ENCODE measurements at places on chromosomes 7 and 10.

DNA sequence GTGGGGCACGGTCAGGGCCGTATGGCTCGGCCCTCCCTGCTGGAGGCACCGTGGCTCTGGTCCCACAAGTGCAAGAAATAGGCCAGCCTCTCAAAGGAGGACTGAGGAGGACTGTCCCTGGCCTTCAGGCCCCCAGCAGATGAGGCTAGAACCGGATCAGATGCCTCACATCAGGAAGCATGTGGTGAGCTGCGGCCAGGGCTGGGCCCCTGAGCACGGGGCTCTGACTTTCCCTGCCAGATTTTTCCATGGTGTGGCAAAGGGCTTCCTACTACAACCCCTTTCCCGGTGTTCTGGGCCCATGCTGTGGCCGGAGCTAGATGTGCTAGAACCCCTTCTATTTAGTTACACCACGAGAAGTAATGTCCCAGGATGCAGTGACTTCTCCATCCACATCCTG lies 100.4 kb downstream of the TCERG1L start:
- DNase-seq = no peak

DNA sequence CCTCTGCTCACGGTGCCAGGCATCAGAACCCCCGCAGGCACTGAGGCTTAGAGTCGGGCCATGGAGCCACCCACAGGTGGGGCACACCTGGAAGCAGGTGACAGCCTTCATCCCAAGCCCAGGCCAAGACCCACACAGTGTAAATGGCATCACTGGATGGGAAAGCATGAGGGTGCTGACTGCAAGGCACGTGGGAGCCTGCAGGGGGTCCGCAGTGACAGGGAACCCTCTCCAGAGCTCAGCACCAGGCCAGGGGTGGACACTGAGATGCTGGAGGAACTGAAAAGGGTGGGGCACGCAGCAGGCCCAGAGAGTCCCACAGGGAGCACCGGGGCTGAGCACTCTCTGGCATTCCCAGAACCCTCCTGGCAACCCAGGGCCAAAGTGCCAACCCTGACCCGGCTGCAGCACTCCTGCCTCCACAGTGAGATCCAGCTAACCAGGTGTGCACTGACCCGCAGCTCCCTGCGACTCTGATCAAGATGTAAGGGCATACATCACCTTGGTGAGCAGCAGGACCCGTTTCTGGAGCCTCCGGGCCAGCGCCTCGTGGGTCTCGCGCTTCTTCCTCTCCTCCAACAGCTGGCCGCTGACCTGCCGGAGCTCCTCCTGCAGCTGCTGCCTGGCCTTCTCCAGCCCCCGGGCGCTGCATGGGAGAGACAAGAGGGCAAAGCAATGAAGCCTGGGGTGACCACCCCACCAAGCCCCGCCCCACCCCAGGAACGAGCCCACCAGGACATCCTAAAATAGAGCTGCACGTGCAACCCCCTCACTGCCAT lies 163.9 kb downstream of the MAD1L1 start:
- no peak for DNase-seq

- DNase-seq = no peak
Measured at GRCh38 chr10:72229261-72230251, 13.5 kb upstream of the ASCC1 start.

DNA sequence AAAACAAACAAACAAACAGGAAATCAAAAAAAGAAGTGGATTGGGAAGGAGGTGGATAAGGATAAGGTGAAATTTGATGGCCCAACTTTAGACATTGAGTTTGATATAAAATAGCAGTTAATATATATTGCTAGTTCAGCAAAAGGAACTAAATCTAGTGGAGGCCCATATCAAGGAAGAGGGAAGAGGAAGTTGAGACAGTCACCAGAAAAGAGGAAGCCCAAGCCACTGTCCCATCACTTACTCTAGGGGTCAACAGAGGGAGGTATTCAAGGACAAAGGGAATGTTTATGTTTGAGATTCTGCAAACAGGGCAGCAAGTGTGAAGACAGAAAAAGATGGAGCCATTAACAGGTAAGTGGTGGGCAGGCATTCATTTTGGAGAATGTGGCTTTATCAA lies 3.7 kb downstream of the LAMTOR4 start:
- no peak for DNase-seq

DNA sequence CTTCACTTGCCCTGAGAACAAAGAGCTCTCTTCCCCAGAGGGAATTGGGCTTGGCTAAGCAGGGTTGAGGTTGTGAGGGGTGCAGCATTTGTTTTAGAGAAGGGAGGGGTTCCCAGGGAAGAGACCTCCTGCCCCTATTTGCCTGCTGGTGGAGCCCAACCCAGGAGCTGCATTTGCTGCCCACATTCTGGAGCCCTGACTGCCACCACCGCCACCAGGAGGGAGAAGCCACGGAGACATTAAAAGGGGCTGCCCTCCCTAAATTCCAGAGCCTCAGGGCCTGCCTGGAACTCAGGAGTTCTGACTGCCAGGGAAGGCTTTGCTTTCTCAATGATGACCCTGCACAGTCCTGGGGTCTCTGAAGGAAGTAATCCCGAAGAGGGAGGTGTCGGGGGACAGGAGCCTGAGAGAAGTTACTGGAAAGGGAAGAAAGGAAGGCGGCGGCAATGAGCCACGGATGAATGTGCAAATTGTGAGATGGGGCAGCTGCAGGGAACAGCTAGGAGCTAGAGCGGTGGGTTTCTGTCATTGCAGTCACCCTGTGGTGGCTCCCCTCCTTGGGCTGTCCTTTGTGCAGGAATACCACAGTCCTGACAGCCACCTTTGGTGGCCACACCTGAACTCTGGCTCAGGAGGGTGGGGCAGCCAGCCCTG lies 51.3 kb downstream of the NEURL1 start:
- DNase-seq = no peak

- no peak for DNase-seq
Measured at GRCh38 chr10:56679578-56679977, 318.5 kb upstream of the ZWINT start.

DNA sequence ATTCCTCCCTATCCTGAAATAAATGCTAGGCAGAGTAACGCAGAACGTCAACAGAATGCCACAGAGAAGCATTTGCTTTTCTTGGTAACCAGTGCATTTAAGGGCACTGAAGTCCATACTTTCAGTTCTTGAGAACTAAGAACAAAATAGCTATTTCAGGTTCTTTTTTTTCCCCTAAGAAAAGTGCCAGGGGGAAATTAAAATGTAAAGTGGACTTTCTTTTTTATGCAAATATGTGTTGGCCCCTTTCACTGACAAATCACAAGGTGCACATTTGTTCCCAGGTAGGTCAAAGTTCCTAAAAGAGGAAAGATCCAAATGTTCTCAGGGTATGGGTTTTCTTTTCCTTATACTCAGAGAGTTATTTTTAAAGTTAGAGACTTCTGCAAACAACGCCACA lies 151.5 kb downstream of the HPSE2 start:
- no peak for DNase-seq

DNA sequence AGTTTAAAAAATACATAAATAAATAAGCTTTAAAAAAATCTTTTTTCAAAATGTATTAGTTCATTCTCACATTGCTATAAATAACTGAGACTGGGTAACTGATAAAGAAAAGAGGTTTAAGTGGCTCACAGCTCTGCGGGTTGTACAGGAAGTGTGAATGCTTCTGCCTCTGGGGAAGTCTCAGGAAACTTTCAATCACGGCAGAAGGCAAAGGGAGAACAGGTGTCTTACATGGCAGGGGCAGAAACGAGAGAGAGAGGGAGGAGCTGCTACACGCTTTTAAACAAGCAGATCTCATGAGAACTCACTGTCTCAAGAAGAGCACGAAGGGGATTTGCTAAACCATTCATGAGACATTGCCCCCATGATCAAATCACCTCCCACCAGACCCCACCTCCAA lies 114.6 kb downstream of the DNAJC1 start:
- DNase-seq = no peak

DNA sequence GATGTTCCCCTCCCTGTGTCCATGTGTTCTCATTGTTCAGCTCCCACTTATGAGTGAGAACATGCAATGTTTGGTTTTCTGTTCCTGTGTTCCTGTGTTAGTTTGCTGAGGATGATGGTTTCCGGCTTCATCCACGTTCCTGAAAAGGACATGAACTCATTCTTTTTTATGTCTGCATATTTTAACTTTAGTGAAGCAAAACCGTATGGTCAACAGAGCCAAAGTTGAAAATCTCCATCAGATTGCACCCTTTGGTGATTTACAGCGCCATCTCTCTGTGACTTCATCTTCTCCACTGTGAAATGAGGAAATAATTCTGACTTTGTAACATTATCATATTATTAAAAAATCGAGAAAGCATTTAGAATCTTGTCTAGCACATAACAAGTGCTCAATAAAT lies 132.3 kb upstream of the PLXDC2 start:
- no peak for DNase-seq

GRCh38 chr10:29878492-29878891 lies 180.9 kb downstream of the JCAD start:
- no peak for DNase-seq

- no peak for DNase-seq
Measured at GRCh38 chr10:130127364-130128061, 8.7 kb upstream of the GLRX3 start.

DNA sequence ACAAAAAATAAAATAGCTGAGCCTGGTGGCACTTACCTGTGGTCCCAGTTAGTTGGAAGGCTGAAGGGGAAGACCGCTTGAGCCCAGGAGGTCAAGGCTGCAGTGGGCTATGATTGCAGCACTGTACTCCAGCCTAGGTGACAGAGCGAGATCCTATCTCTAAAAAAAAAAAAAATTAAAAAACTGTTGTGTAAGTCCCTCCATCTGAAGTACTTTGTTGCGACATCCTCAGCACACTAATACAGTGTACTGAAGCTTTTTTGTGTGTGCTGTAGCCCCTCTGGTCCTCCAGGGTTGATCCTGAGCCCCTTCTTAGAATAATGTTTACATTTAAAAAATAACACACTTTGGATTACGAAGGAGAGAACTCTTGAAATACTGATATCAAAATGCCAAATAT lies 71.3 kb downstream of the PFKFB3 start:
- no peak for DNase-seq

DNA sequence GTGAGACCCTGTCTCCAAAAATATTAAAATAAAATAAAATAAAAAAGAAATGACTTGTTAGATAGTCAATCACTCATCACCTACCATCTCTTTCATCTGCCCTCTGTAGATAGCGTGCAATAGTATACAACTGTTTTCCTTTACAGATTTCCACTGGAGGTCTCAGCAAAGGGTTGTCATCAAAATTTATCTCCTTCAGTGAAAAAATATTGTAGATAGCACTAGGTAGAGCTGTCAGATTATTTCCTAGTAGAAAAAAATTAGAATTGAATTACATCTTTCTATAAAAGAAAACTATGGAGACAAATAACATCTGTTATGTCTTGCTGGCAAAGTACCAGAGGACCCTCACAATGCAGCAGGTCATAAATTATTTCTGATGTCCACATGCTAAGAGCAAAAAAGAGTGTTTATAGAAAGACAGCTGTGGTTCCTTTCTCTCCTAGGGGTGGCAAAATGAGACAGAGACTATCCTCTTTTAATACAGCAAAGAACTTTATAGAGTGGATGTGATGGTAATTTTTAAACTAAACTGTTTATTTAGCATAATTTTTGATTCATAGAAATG lies 16.3 kb upstream of the CYP51A1 start:
- no peak for DNase-seq

DNA sequence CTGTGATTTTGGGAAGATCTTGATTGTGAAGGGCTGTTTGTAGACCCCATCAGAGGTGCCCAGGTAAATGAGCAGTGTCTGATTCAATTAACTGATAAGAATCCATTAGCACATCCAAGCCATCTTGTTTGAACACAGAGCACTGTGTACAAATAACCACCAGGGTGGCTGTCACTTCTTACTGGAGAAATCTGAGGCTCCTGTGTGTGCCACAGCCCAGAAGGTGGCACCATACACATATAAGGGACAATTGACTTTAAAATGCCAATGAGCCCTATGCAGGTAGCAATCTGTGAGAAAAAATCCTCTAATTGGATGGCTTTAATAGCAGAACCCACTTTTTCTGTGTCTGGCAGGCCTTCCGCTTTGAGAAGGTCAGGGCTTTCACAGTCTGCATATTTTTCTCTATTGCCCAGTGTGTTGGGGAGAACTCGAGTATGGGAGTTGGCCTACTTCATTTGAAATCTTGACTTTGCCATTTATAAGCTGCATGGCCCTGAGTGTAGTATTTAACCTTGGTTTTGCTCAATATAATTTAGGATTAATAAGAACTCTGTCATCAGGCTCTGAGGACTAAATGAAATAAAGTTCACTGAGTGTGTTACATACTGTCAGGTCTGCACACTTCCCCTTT lies 517.4 kb downstream of the CCSER2 start:
- no peak for DNase-seq

GRCh38 chr10:44589944-44590449 lies 205.1 kb upstream of the CXCL12 start:
- DNase-seq = no peak

DNA sequence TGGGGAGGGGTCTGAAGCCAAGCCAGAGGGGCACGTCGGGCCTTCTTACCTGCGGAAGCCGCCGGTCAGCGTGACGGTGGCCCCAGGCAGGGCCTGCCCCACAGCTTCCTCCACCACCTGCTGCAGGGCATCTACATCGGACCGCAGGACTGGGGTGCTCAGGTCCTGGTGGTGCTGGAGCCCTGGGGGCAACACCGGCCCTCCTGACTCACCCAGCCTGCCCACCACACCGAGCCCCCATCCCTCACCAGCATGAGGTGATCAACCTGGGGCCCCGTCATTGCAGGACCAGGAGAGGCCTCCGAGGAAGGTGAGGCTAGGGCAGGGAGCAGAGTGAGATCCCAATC lies 8.0 kb downstream of the POLM start:
- DNase-seq = no peak

GRCh38 chr10:73931767-73932619 lies 21.1 kb downstream of the PLAU start:
- peak; percentile 24 for DNase-seq

GRCh38 chr10:27959093-27959715 lies 39.7 kb downstream of the ODAD2 start:
- DNase-seq = no peak

DNA sequence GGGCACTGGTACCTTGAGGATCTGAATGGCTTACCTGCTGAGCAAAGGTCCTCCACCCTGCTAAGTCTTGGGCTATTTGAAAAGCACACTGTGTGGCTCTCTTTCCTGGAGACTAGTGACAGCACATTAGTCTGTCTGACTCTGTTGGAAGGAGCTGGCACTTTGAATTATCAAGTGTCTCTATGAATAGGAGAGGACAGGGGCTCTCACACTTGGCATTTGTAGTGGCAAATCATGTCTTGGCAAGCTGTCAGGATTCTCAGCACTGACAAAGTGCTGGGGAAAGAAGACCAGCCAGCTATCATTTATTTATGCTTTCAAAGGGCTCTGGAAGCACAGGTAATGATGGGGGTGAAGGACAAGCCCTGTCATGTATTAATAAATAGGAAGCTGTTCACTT lies 62.8 kb downstream of the MTPN start:
- DNase-seq = no peak

DNA sequence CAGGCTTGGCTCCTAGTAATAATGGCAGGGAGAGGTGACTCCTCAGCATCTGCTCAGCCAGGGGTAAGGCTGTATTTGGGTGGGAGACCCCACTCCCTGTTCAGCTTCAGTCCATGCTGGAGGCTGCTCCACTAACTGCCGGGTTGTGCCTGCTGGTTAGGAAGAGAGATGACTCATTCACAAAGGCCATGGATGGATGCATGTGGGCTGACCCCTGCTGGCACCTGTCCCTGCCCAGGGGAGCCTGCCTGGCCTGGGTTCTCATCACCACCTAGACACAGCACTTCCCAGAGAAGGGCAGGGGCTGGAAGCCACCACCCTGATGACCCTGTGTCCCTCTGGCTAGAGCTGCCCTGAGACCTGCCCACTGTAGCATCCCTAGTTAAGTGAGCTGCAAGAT lies 59.0 kb downstream of the VSTM4 start:
- DNase-seq = no peak

Measured in activated T-helper 1 cell treated with anti-CD3 and anti-CD28 coated beads, Interleukin-2, amount 50 U/mL, for 16 hours (primary cell).